ENCODE measurements at places on chromosomes 11 and 22.
A peak's percentile ranks its signal among the peaks of the same experiment; 100 is the strongest.

DNA sequence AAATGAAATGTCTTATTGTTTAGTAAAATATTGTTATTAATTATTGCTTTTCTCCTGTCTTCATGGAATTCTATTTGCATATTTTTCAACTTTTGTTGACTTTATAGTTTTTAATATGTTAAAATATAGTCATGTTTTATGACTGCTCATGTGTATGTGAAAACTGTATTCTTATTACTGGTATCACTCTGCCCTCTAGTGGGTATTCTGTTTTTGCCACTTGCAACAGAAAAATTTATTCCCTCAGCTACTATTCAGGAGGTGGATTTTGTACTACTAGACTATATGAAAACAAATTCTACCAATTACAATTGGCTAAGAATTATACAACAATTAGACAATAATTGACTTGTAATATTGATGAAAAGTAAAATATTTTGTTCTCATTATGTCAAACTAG, 45.0 kb downstream of the OR4C6 start:
- DNase-seq = peak; percentile 64

GRCh38 chr11:6362873-6363678, 27.2 kb upstream of the SMPD1 start:
- peak; percentile 74 for DNase-seq

- no peak for DNase-seq
Measured at GRCh38 chr11:10456519-10456918, 1.5 kb downstream of the AMPD3 start.

GRCh38 chr11:114291842-114292680, 4.1 kb upstream of the NNMT start:
- DNase-seq = no peak

DNA sequence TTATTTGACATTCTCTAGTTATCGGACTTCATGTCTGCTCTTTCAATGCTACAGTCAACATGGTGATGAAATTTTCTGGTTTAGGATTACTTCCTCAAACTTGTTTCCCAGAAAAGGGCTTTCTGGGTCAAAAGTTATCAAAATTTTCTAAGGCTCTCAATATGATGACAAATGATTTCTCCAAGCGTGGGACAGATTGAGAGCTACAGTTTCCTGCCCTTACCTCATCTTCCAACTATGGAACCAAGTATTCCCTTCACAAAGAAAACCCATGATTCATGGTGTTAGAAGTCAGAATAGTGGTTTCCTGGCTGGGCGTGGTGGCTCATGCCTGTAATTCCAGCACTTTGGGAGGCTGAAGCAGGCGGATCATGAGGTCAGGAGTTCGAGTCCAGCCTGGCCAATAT, 17.8 kb downstream of the MYO18B start:
- DNase-seq = peak; percentile 81

DNA sequence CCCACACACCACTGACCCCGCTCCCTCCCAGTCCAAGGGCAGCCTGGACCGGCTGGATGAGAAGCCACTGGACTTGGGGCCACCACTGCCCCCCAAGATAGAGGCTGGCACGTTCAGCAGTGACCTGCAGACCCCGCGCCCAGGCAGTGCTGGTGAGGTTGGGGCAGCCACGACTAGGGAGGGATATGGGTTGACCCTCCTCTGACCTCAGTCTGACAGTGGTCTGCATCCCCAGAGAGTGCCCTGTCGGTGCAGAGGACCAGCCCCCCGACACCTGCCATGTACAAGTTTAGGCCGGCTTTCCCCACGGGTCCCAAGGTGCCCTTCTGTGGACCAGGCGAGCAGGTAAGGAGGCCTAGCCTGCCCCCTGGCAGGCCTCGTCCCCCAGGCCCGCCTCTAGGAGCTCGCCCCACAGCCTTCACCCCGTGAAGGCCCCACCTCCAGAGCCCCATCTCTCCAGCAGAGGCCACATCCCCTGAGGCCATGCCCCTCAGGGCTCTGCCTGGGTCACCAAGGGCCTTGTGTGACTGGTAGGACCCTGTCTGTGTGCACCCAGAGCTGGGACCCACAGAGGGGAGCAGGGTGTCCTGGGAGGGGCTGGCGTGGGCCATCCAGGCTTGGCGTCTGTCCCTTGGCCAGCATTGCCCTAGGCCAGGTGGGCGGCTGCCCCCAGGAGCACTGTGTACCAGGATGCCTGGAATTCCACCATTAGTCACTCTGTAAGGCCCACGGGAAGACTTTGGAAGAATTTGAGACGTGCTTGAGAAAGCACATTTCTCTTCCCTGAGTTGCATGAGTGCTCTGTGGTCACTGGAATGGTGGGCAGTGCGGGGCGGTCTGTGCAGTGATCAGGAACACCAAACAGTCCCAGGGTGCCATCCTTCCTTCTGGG, 9.4 kb downstream of the CCDC188 start:
- no peak for DNase-seq

DNA sequence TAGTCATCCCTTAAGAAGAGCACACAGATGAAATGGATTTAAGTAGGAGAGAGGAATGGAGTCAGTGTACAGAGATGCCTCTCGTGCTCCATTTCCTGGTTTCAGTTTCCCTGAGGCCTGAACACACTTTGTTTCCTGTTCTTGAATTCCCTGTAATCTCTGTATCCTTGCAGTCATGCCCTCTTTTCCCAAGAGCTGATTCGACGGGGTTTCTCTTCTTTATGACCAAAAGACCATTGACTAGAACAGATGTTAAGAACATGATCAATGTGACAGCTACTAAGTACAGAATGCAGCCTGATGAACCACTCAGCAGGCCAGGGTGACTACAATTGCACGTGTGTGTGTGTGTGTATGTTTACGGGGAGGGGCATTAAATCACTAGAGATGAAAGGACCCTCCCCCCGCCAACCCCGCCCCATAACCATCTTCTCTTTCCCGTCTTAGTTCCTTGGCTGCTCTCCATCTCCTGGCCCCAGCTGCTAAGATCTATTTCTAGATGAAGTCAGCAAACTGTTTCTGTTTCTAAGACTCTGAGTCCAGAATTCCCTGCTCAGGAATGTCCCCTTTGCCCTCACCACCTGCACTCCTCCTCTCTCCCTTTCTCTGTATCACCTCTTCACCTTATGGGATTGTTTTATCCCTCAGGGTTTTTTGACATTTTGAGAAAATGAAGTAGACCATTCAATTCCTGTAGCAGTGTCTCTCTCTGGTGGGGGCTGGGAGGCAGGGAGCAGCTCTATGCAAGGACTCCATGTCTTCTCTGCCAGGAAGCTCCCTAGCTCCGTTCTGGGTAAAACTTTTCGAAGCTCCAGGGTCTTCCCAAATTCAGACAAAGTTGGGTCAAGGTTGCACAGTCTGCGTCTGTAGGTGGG, 26.0 kb downstream of the SLC22A6 start:
- no peak for DNase-seq

- DNase-seq = no peak
Measured at GRCh38 chr11:3901249-3902025, 46.0 kb downstream of the STIM1 start.

- no peak for DNase-seq
Measured at GRCh38 chr11:18265949-18266348, at the start of gene SAA1. Gene SAA1, plus strand, starts transcription at chr11:18266264. Its CDS starts 624 bp downstream, at chr11:18266888.

DNA sequence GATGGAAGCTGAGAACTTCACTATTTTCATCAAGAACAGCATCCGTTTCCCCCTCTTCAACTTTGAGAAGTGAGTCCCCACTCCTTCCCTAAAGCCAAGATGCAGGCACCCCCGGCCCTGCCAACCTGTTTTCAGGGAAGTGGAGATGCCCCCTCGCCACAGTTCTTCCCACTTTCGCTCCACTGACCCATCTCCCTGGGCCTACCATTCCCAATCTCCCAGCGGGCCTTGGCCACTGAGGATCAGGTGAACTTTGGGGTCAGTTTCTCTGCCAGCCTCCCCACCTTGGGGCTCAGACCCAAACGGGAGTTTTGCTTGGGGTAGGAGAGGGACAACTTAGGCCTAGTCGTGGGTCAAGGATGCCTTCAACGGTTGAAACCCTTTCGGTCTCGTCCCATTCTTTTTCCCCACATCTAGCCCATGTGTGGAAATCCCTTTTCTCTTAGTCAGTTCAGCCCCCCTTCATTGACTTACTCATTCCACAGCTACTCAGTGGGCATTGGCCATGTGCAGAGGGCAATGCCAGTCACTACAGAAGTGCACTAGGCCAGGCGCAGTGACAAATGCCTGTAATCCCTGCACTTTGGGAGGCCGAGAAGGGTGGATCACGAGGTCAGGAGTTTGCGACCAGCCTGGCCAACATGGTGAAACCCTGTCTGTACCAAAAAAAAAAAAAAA, 10.6 kb downstream of the P2RX3 start:
- DNase-seq = no peak

DNA sequence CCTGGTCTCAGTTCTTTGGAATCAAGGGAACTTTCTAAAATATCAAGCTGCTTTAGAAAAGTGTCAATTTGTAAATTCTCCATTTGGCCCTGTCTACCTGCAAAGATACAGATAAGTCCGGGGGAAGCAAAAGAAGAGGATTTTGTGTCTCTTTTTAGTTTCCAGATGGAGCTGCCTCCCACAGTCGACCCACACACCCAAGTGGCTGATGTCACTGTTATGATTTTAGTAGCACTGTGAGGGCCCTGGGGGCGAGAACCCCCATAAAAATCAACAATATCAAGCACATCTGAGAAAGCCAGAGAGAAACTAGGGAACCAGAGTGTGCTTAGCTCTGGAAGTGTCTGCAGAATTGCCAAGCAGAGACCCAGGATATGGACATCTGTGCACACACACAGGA, 212.7 kb downstream of the LARGE1 start:
- DNase-seq = no peak

GRCh38 chr11:12715941-12716340, 41.7 kb downstream of the TEAD1 start:
- DNase-seq = no peak

DNA sequence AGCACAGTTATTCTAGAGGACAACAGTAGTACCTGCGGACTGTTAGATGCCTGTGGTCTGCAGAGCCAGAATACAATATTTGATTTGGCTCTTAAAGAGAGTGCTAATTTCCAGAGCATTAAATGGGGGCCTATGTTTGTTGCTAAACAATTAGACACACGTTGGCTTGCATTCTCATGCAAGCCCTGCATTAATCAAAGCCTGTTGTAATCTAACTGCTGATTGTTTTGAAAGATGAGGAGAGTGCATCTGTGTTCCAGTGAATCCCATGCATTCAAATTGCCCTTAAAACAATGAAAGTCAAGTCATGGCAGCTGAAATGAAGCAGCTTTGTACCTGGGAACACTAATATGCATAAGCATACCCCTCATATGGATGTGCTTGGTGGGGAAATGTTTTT, 419.4 kb downstream of the DYNC2H1 start:
- DNase-seq = no peak

DNA sequence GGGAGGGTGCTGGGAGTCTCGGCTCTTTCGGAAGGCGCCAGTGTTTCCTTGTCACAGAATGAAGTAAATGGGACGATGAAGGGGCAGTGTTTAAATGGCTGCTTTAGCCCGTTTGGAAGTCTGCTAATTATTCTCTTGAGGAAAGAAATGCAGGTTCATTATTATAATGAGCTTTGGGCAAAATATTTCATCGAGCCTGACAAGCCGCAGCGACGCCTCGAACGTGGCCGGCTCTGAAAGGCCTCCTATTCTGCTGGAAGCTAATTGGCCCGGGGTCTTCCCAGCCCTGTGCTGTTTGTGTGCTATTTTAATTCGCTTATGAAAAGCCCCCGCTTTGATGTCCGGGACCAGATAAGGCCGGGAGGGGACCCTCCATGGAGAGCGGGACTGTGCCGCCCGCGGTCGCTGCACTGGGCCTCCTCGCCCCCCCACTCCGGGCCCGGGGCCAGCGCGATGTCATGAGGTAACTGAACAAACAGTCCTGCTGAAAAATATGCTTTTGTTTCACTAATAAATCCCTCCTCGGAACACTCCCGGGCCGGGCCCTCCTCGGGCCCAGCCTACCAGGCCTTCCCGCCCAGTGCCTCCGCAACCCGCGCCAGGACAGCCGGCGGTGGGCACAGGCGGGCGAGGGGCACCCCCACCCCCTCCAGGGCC, 78.4 kb downstream of the CDKN1C start:
- DNase-seq = no peak

- no peak for DNase-seq
Measured at GRCh38 chr11:20129665-20130064, 30.6 kb downstream of the DBX1 start.

- DNase-seq = no peak
Measured at GRCh38 chr11:12673601-12673923, 659 bp upstream of the TEAD1 start.

GRCh38 chr11:40370821-40371616, 1088.4 kb downstream of the LRRC4C start:
- no peak for DNase-seq

DNA sequence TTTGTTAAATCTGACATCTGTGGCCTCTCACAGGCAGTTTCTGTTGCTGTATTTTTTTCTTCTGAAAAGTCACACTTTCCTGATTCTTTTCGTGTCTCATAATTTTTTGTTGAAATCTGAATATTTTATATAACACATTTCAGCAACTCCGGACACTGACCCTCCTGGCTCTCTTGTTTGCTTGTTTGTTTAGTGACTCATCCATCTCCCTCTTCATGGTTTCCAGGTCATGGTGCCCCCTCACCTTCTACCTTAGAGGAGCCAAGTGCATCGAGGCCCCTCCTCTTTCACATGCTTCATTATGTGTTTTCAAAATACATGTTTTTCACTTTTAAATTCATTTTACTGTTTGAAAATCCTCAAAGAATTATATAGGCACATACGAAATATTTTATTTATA, 562.4 kb downstream of the OPCML start:
- DNase-seq = no peak

GRCh38 chr22:20864186-20864908, 5.5 kb downstream of the SNAP29 start:
- no peak for DNase-seq

DNA sequence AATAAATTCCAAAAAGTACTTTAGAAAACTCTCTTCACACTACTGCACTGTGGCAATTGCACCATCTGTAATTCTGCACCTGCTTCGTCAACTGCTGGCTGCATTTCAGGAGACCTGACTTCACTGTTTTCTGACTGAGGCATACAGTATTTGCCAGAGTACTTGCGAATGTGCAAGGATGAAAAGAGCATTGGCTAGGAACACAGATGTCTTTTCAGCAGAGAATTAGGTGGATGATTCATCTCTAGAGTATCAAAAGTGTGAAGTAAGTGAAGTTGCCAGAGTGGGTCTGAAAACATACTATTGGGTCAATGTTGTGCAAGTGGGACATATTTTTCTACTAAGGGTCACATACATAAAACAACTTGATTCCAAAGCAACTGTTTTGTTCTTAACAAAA, 427.5 kb upstream of the CCDC90B start:
- no peak for DNase-seq

GRCh38 chr22:27662359-27663301, 138.9 kb downstream of the MN1 start:
- no peak for DNase-seq

DNA sequence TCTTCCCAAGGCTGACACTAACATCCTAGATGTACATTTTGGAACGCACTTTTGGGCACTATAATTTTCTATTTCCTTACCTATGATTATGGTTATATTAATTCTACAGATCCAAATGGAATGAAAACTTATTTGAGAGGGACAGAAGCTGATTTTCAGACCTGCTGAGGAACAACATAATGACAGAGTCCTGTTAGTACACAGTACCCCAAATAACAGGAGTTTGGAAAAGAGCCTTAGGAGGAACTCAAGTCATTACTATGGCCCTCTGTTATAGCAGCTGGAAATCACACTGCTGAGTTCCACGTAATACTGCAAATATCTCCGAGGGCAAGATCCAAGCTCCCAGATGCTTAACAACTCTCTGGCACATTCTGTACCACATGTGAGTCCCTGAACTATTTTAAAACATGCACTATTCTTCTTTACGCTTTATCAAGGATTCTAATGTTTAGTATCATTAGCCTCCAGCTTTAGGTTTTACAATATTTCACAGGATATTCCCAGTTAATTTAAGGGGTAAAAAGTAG, 1027.7 kb upstream of the CCDC90B start:
- no peak for DNase-seq

Measured in RKO (cell line).